ENCODE measurements at places on chromosomes 16 and 17. TPM values are rescaled to one million over a fixed set of nuclear protein-coding genes. Genes with fewer than 3 reads are reported as not detected.

The PTX4 gene
- not detected for total RNA-seq

DNA sequence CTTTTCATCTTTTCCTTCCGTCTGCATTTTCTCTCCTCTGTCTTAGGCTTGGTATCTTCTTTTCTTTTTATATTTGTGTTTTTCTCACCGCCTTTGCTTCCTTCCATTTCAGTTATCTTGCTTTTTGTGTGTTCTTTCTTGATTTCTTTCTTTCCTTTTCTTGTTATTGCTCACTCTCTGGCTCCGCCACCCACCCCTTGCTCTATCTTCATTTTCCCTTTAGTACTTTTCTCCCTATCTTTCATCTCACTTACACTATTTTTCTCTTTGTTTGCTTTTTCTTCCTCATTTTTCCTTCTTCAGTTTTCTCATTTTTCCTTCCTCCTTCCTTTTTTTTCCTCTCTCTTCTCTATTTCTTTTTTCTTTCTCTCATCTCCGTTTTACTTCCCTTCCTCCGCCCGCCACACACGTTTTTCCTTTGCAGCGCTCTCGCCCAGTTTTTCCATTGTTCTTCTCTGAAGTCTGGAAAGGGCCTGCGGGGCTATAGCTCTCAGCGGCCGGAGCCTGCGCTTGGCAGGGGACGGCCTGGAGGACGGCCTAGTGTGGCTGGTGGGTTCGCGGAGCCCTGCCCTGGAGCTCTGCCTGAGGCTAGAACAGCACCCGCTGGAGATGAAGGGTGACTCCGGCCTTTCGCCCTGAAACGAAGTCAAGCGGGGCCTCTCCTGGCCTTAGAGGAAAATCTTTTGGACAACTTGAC, 5.2 kb upstream of the HOXB13 start:
- peak; percentile 48 for DNase-seq

DNA sequence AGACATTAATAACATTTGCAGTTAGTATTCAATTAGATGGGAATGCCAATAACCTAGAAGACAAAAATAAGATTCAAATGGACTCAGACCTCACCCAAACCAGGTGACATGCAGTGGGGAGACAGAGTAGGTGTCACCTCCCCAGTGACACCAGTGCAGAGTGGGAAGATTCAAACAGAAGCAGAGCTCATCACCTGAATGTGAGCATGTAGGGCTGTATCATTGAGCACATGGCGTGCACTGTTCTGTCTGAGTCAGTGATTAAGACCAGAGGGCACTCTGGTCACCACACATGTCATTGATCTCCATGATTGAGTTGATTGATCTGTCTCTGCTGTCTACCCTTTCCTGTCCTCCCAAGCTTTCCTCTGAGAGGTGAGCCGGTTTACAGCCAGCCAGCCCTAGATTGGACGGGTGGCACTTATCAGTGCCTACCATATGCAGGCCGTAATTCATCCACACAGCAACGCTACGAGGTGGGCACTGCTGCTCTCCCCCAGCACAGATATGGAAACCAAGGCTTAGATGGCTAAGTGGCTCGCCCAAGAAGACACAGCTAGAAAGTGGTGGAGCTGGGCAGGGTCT, 34.0 kb downstream of the RHBDL3 start:
- DNase-seq = no peak

- DNase-seq = no peak
Measured at GRCh38 chr17:50842506-50843149, 7.2 kb downstream of the WFIKKN2 start.

GRCh38 chr17:73197161-73197560, 4.3 kb downstream of the COG1 start:
- DNase-seq = no peak

DNA sequence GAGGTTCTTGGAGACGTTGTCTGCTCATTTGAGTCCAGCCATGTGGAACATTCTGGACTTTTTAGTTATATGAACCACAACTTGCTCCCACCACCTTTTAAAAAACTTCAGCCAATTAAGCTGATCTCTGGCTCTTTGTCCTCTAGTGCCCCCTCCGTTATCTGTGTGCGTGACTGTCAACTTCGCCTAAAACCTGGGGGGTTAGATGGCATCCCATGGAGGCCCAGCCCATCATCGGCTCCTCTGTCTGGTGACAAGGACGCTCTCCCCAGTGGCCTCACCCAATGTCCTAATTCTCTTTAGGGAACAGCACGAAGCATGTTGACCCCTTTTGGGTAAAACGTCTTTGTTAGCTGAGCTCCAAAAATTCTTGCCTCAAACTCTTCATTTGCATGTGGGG, 341.0 kb upstream of the TNRC6C start:
- peak; percentile 48 for DNase-seq

DNA sequence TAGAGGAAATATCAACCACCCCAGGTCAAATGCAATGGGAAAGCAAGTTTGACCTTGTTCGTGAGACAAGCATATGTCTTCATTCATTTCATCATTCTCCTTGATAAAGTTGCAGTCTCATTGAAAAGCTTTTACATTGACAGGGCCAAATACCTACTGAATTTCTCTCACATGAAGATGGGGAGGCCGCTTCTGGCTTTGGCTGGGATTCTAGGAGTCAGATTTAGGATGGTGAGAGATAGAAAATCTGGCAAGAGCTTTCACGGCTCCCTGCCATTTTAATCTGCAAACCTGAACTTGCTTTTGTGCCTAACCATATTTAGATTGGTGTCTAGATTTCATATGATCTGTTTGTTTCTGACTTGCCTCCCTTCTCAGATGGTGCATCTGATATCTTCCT, 88.0 kb downstream of the TMEM100 start:
- DNase-seq = no peak

- no peak for DNase-seq
Measured at GRCh38 chr16:56914896-56915295, 17.0 kb upstream of the HERPUD1 start.

The FAM171A2 gene
- 1.8 TPM for total RNA-seq

The NTN3 gene
- total RNA-seq = not detected

DNA sequence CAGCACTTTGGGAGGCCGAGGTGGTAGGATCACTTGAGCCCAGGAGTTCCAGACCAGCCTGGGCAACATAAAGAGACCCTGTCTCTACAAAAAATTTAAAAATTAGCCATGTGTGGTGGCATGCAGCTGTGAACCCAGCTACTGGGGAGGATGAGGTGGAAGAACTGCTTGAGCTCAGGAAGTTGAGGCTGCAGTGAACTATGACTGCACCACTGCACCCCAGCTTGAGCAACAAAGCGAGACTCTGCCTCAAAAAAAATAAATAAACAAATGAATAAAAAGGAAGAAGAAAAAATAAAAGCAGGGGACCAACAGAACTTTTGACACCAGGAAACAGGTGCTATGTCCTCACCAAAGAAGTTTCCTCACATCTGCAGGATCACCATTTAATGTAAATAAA, 14.2 kb downstream of the TERF2 start:
- DNase-seq = no peak

GRCh38 chr16:81220349-81220748, 18.1 kb upstream of the BCO1 start:
- DNase-seq = no peak

All from upper lobe of right lung (tissue), 1 donor.